ENCODE measurements at places on chromosomes 12 and 14. TPM values are rescaled to one million over a fixed set of nuclear protein-coding genes. Genes with fewer than 3 reads are reported as not detected.

The TMEM119 gene
- total RNA-seq: 0.14 TPM

The BCL2L2 gene
- total RNA-seq: 19.7 TPM

The ESRRB gene
- 0.30 TPM for total RNA-seq

The MEG3 gene
- 51.9 TPM for total RNA-seq

The MAP4K5 gene
- 38.9 TPM for total RNA-seq

The PKP2 gene
- 2.9 TPM for total RNA-seq

The MSI1 gene
- total RNA-seq: 1.3 TPM

The CARMIL3 gene
- 0.47 TPM for total RNA-seq

The PYGL gene
- 107 TPM for total RNA-seq

The HNF1A gene
- total RNA-seq: 5.9 TPM

The PTGDR gene
- total RNA-seq: not detected

The SERPINA12 gene
- not detected for total RNA-seq

The DPPA3 gene
- total RNA-seq: not detected

The IAPP gene
- not detected for total RNA-seq

The RTN1 gene
- total RNA-seq: not detected

The TDRD9 gene
- not detected for total RNA-seq

The KDM5A gene
- total RNA-seq: 24.0 TPM

The BCL11B gene
- total RNA-seq: 0.18 TPM

The STXBP6 gene
- 1.9 TPM for total RNA-seq

The KRT6B gene
- not detected for total RNA-seq

The OR6C3 gene
- total RNA-seq: not detected

The SIX4 gene
- 4.6 TPM for total RNA-seq

The LRFN5 gene
- total RNA-seq: not detected

The CLEC4D gene
- not detected for total RNA-seq

The COL2A1 gene
- total RNA-seq: 0.08 TPM

The CMA1 gene
- not detected for total RNA-seq

The NDUFB1 gene
- total RNA-seq: 335 TPM

The DCN gene
- not detected for total RNA-seq

The METAP2 gene
- 130 TPM for total RNA-seq

The NEMP1 gene
- 21.3 TPM for total RNA-seq

The RPL10L gene
- not detected for total RNA-seq

The HCAR2 gene
- total RNA-seq: 0.35 TPM

The FOXG1 gene
- total RNA-seq: 0.08 TPM

The FKBP11 gene
- total RNA-seq: 56.0 TPM

The KRT72 gene
- total RNA-seq: not detected

The RD3L gene
- total RNA-seq: not detected

The OASL gene
- 3.5 TPM for total RNA-seq

The CABP1 gene
- 0.60 TPM for total RNA-seq

The GOLGA5 gene
- 31.6 TPM for total RNA-seq

The GPR135 gene
- 1.3 TPM for total RNA-seq

The OR4M1 gene
- not detected for total RNA-seq

The ACTN1 gene
- total RNA-seq: 196 TPM

The MIPOL1 gene
- total RNA-seq: 3.4 TPM

The IL31 gene
- total RNA-seq: not detected

The ALX1 gene
- 6.1 TPM for total RNA-seq

The MAP3K9 gene
- 4.9 TPM for total RNA-seq

Data from A549 treated with DMSO at 1 μM for 4 hours (cell line).